H9 (cell line): ENCODE measurements at places on chromosomes 3 and 15. TPM values are rescaled to one million over a fixed set of nuclear protein-coding genes. Genes with fewer than 3 reads are reported as not detected.

TMCO5A gene
- not detected in 2 replicates for total RNA-seq

- no peak for DNase-seq
Measured at GRCh38 chr3:65627062-65627461, 411.7 kb downstream of the MAGI1 start.

DNA sequence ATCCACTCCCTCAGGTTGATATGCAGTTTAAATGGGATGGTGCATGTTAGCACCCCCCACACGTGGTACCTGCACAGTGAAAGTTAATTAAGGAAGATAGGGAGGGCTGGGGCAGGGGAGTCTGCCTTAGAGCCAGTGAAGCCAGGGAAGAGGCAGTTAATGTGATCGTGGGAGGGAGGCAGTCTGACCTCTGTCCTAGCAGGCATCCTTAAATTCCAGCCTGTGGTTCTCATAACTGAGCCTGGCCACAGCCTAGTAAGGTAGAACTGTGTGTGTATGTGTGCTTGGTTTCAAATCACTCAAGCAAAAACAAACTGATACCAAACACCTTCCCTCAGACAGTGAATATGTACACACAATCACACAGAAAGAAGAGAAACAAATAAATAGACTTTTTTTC lies 319.1 kb upstream of the TLE3 start:
- no peak for DNase-seq

DNA sequence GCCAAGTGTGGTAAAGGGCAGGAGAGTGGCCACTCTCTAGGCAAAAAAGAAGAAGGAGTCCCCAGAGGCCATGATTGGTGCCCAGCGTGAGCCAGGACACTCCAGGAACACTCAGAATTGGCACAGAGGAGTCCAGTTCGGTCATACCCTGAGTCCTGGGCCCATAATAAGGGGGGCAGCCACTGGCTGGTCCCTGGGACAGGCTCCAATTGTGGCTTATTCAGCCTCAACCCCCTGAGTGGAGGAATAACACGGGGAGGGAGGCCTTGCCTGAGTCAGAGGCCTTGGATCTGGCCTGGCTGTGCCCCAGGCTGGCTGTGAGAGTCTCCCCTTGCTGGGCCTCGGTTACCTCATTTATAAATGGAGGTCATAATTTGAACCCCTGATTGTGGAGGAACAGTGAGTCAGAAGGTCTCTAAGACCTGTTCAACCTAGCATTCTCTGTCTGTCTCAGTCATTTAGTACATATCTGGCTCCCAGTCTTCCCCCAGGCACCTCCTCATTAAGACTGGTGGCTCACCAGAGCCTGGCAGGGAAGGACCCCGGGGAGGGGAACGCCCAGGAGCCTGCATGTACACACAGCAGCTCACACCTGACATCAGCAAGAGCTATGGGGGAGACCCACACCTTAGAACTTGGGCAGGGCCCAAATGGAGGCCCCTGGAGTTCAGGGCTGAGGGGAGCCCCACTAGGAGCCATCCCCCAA lies 95.9 kb upstream of the ATP2B2 start:
- no peak for DNase-seq

HEG1 gene
- total RNA-seq = 9.3 and 10.3 TPM in 2 replicates

GOLGA6A gene
- total RNA-seq = 0.72 and 0.90 TPM in 2 replicates

DNA sequence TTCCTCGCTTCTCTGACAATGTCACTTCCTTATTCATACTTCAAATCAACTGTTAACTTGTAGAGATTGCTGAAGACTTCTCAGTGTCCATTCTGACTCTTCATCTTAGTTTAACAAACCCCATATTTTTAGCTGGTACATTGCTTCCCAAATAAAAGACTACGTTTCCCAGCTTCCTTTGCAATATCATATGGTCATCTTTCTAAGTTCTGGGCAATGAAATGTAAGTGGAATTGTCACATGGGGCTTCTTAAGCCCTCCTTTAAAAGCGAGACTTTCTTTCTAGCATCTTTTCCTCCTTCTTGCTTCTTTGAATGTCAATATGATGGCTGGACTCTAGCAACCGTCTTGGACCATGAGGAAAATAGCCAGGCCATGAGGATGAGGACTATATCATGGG lies 239.0 kb downstream of the ZNF621 start:
- no peak for DNase-seq

DNA sequence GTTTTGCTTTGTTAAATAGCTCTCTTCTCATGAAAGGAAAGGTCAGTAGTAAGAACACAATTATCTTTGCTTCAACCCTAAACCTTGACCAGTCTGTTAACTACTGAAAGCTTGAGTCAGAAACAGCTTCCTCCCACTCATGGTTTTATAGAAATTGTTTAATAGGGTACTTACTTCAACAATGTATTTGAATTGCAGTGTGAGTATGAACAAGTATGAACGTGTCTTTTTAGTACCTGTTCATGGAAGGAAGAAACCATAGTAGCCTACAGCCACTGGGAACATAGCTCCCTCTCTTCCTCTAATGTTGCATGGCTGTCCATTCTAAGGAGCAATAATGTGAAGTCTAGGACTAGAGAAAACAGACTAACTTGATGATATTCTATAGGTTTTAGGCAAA lies 311.0 kb downstream of the MCTP2 start:
- DNase-seq = no peak

- DNase-seq = no peak
Measured at GRCh38 chr3:195348426-195349115, 77.6 kb upstream of the XXYLT1 start.

DNA sequence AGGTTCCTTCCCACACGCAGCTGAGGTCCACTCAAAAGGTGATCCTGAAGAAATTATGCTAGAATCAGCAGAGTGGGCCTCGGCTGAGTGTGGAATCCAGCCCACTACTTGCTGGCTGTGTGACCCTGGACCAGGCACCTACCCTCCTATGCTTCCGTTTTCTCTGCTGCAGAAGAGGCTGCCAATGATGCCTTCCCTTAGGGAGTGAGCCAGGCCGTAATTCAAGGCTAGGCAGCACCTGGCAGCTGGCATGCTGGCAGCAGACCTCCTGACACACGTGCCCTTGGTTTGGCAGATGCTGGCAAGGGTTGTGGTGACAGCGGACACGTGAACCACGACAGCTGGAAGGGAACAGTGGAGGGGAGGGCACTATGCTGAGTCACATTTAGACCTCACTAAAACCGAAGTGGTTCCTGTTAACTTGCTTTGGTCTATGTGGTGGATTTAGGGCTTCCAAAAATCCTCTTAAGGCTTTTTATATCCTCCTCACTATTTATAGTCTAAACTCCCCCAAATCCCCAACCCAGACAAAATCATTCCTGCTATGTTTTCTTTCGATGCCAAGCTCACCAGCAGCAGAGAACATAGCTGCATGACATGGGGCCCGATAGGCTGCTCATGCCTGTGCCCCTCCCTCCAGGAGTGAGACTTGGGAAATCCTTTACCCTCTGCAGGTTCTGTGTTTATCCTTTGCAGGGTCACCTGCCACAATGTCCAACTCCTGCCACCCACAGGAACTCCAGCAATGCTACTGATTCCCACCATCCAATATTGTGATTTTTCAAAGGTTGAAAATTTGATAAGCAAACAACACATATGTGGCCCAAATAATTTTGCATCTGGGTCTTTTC lies 10.6 kb upstream of the PCSK6 start:
- DNase-seq = no peak

- DNase-seq = no peak
Measured at GRCh38 chr3:81237181-81237580, 524.3 kb downstream of the GBE1 start.
